ENCODE measurements at places on chromosomes 2 and 18.
A peak's percentile ranks its signal among the peaks of the same experiment; 100 is the strongest.

GRCh38 chr2:16978301-16978700 lies 312.7 kb upstream of the CYRIA start:
- no peak for DNase-seq

DNA sequence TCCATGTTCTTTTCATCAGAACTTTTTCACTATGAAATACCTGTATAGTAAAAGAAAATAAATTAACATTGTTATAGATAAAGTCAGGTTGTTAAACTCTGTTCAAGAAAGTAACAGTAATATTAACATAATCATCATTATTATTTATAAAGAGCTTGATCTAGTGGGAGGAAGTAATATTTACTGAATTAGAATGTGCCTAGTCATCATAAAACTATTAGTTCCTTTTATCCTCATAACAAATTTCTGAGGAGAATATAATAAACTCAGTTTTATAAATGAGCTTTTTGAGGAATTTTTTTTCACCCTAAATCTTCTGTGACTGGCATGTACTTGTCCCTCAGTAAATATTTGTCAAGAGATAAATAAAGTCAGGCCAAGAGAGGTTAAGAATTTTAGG lies 78.4 kb downstream of the PLA2R1 start:
- no peak for DNase-seq

DNA sequence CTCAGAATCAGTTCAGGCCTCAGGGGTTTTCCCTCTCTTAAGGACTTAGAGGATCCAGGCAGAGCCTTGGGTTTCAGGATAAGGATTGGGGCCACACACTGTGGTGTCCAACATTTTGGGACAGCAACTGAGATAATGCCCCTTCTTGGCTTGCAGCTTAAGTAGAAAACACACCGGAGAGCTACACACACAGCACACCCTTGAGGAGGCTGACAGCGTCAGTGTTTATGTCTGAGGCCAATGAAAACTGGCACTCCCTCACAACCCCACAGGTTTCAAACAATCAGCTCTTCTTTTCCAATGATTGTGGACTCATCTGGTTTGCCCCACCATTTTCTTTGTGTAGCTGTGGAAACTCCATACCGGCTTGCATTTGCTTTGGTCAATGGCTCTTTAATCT lies 257.7 kb downstream of the CDCA7 start:
- no peak for DNase-seq

DNA sequence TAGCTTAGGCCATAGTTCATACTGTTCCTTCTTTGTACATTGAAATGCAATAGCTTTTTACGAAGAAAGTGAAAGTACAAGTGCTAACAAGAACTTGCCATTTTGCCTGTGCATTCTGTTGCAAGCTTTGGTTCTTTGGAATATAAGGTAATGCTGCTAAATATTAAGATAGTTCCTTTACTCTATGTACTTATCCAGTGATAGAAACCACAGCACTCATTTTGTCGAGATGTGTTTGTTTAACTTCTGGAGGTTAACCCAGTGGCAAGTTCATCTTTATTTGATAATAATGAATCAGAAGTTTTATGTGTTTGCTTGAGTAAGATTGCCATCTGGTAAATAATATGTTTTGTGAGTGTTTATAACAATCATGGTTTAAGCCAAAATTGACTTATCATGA lies 373.1 kb upstream of the FANCL start:
- DNase-seq = no peak

DNA sequence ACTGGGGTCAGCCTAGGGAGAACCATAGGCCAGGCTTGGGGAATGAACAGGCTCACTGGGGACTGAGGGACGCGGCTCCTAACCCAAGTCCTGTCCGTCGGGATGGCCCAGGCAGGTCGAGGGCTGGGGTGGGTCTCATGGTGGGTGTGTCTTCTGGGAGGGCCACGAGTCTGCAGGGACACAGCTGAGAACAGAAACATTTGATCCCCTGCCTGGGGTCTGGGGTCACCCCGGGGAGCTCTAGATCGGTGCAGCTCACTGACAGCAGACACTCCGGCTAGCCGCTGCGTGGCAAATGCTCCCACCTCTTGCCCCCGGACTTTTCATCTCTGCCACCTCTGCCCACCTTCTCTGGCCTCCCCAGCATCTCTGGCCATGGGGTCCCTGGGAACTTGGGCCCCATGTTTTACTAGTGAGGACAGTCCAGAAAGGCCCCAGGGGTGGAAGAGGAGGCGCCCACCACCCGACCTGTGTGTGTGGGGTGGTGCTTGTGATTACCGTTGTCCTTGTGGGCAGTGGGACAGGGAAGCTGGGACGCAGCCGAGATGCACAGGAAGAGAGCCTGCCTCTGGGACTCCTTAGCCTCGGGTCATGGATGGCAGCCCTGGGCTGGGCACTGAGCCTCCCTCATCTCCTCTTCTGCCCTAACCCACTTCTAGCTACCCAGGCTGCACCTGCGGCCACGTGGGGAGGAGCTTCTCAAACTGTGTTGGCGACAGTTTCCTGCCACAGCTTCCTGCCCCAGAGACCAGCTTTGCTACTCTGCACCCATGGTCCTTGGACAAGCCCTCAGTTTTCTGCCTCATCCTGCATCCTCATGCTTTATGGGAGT lies 4.9 kb downstream of the ZAP70 start:
- no peak for DNase-seq

DNA sequence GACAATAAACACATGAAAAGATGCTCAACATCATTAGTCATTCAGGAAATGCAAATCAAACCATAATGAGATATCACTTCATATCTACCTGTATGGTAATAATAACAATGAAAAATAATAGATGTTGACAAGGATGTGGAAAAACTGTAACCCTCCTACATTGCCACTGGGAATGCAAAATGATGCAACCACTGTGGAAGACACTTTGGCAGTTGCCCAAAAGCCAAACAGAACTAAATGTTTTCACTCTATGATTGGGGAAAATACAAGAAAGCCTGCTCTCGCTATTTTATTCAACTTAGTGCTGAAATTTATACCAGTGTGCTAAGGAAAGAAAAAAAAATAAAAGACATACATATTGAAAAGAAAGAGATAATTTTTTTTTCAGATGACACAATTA lies 934.5 kb downstream of the CNTNAP5 start:
- no peak for DNase-seq

- DNase-seq = no peak
These were observed 783 bp downstream of the DPP4 start for GRCh38 chr2:162072976-162073887.

DNA sequence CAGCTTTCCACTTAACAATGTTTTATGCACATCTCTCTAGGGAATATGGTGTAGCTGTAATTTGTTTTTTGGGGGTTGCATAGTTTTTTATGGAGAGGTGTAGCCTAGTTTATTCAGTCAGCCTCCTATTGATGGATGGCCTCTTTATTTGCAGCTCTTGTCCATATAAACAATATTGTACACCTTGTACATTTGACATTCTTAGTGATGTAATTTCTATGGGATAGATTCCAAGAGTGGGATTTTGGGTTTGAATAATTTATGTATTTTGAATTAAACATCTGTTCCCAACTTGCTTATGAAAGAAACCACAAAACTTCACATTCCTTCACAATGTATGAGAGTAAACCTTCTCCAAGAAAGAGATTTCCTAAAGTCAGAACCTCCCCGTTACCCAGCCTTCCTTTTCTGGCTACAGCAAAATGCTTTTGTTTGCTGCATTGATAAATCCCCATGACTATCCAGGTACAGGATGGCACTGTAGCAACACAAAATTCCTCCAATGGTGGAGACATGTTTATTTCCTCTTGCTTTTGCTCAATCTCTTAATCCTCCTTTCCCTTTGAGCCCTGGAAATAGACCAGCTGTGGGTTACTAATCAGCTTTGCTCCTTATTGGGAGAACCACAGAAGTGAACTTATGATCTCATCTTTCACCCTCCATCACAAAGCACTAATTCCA lies 58.4 kb upstream of the GALR1 start:
- DNase-seq = peak; percentile 36

DNA sequence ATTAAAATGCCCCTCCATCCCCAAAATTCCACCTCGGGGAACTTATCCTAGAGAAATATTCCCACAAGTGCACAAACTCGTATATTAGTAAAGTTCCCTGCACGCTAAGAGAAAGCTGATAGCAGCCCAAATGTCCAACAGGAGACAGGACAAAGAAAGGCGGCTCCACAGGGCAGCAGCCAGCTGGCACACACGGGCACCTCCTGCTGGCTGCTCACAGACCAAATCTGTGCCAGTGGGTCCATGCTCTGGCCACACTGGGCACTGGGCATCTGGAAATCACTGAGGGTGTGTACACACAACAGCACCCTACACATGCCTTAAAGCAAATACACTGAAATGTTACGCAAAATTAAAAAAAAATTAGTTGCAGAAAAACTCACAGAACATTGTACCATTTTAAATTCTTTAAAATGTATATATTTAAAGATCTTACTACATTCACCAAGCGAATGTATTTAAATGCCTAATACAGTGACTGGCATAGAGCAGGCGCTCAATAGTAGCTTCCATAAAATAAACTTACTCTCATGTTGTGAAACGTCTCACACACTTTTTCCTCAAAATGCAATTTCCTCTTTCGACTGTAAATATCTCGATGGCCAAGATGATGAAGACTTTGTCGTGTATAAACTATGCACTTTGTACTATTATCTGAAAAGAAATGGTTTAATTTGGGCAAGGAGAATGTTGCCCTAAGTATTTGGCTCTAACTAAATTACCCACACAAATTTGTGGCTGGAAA lies 19.4 kb downstream of the ZNF516 start:
- DNase-seq = no peak

DNA sequence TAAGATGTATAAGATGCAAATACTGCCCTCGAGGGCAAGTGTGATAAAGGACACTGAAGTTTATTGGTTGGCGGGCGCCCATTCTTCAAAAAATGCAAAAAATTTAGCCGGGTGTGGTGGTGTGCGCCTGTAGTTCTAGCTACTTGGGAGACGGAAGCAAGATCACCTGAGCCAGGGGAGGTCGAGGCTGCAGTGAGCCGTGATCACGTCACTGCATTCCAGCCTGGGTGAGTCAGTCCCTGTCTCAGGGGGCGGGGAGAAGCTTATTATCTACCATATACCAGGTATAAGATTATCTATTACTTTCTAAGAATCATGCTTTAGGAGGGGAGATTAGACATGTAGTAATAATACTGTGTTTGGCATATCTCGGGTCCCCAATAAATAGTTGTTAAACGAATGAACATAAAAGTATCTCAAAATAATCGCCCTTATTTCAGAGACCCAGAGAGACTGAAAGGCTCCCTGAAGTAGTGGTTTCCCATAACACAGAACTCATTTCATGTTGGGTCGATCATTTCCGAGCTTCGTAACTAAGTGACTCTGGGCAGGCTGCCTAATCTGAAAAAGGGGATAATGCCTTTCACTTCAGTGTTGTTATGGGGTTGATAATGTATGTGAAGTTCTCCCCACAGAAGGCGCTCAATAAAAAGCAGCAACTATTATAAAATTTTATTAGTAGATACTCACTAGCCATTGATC lies 1.2 kb upstream of the SELENOI start:
- DNase-seq = peak; percentile 81

GRCh38 chr2:32249731-32250236 lies 14.9 kb downstream of the NLRC4 start:
- DNase-seq = no peak

DNA sequence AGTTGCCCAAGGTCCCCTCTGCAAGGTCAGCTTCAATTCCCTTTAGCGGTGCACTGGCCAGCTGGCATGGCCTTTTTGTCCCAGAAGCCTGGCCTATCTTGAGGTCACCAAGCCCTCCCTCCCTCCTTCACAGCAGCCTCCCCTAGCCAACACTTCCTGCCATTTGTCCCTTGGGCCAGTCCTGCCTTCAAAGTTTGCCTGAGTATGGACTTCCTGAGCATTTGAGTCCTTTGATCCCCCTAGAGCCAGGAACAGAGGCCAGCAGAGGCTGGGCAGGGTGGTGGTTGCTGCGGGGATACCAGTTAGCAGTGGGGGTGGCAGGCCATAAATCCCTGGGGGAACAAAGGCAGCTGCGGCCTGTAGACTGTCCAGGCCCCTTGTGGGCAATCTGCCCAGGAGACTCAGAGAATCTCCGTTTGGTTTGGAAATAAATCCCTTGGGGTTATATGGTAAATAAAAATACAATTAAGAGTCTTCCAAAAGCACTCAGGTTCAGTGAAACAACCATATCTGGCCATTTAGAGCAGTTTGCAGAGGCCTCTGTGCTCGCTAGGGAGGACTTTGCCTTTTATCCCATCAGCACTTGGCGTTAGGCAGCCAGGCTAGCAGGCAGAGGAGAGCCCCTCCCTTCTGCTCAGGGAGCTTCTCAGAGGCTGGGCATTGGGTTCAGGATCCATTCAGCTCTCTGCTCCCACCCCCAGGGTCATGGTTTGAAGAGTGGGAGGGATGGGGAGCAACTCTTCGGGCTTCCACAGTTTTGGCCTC lies 3.1 kb upstream of the HES6 start:
- DNase-seq = no peak

- DNase-seq = no peak
These were observed 1144.7 kb downstream of the CNTNAP5 start for GRCh38 chr2:125169764-125170146.

DNA sequence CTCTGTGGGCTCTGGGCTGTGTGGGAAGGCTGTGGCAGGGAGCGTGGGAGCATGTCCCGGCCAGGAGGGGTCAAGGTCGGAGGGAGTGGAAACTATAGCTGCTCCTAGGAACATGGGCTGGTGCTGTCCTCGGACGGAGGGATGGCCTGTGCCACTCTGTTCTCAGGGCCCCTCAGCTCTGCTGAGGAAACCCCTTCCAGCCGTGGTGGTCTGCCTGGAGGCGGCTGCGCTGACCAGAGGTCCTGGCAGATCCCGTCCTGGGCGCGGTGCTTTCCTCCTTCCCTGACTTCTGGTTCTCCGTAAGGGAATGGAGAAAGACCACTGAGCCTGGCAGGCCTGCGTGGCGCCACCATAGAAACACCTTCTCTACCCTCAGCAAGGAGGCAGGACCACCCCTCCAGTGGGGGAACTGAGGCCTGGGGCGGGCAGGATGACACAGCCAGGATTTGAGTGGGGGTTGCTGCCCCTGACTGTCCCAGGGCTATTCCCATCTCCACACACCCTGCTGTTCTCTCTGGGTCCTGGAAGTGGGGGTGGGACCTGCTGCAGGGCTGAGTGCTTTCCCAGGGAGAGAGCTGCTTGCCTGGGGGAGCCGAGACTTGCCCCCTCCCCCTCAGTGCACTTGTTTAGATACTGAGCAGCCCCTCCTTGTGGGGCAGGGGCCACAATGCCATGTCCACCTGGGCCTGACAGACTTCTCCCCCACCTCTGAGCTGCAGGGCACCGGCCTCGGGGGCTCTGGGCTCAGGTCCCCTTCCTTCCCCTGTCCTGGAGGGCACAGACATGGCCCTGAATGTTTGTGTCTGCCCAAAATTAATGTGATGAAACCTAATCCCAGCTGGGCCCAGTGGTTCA lies 301.0 kb upstream of the HS6ST1 start:
- no peak for DNase-seq

All from foreskin keratinocyte (primary cell).